Stimulated activated CD4-positive, alpha-beta T cell treated with anti-CD3 and anti-CD28 coated beads, TNF-alpha, amount 100 ng/mL, for 48 hours (primary cell): ENCODE measurements at places on chromosomes 5 and 9.

GRCh38 chr9:100222674-100223073 is 123.6 kb downstream of the INVS start:
- DNase-seq: no peak

- DNase-seq: no peak
Measured at GRCh38 chr5:2194949-2195348, 312.2 kb upstream of the IRX4 start.

DNA sequence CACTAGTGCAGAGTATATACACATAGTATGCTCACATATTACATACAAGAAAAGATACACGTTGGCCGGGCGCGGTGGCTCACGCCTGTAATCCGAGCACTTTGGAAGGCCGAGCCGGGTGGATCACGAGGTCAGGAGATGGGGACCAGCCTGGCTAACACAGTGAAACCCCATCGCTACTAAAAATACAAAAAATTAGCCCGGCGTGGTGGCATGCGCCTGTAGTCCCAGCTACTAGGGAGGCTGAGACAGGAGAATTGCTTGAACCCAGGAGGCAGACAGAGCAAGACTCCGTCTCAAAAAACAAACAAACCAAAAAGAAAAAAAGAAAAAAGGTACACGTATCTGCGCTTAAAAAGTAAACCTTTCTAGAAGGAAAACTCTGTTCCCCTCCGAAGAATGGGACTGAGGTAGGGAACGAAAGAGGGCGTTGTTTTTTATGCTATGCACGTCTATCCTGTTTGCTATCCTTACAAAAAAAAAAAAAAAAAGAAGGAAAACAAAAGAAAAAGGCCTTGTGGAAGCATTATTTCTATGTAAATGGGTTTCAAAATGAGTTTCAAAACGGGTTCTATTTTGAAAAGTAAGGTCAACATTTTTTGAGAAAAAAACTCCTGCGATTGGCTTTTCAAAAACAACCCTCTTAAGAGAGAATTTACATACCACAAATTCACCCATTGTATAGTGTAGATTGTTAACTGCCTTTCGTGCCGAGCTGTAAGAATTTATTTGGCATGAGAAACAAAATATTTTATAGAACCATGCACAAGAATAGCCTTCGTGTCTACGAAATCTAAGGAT is 1.2 kb downstream of the AK3 start:
- no peak for DNase-seq

GRCh38 chr9:134208310-134208841 is 44.0 kb upstream of the RNU6ATAC start:
- DNase-seq: no peak

DNA sequence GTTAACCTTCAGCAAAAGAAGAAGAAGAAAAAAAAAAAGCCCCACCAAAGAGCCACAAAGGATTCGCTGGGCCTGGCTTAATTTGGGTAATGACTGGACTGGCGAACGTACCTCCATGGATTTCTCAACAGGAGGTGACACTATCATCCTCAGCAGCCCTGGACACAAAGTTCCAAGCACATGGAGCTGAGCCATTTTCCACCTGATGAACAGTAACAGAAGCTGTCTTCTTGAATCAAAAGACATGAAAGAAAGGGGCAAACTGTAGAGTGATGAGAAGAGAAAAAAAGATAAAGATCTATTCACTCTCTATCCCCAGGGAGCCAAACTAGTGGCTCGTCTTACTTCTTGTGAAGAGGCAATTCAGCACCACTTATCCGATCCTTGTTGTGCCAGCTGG is 150.2 kb upstream of the TRPM3 start:
- no peak for DNase-seq

GRCh38 chr9:90871327-90871935 is 69.8 kb downstream of the SYK start:
- no peak for DNase-seq

- DNase-seq: no peak
Measured at GRCh38 chr5:68834491-68834981, 259.3 kb upstream of the SLC30A5 start.

DNA sequence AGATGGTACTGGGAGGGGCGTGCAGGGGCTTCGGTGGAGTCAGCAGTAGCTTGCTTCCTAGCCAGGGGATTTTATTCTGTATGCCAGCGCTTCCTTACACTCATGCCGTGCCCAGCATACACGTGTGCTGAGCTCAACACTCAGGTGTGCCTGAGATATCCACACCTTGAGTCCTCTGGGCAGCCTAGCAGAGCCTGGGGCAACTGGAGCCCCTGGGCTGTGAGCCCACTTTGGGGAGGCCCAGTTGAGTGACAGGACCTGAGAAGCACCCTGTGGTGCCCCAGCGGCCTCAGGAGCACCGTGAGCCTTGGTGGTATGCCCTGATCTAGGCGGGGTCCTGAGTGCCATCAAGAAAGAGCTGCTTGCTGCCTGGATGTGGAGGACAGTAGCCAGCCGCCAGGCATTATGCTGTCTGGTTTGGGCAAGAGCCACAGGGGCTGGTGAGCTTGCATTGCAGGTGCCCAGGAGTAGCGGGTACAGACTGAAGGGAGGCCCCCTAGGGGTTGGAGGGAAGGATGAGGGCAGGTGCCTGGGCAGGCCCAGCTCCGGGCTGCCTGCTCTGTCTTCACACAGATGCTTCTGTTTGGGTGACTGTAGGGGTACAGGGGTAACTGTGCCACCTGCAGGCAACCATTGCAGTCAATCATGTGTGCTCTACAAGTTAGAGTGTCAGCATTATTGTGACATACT is 42.9 kb downstream of the BNIP1 start:
- DNase-seq: no peak

GRCh38 chr5:146756546-146756945 is 122.0 kb downstream of the PPP2R2B start:
- no peak for DNase-seq

- no peak for DNase-seq
Measured at GRCh38 chr9:106583751-106584150, 279.2 kb upstream of the ZNF462 start.

GRCh38 chr9:113573046-113573958 is 109.8 kb downstream of the RGS3 start:
- no peak for DNase-seq

- DNase-seq: no peak
Measured at GRCh38 chr5:68372161-68372560, 156.6 kb downstream of the PIK3R1 start.

- DNase-seq: no peak
Measured at GRCh38 chr5:120476063-120476462, 12.0 kb downstream of the PRR16 start.
